ENCODE measurements at places on chromosomes 1 and 21.
A peak's percentile ranks its signal among the peaks of the same experiment; 100 is the strongest.

DNA sequence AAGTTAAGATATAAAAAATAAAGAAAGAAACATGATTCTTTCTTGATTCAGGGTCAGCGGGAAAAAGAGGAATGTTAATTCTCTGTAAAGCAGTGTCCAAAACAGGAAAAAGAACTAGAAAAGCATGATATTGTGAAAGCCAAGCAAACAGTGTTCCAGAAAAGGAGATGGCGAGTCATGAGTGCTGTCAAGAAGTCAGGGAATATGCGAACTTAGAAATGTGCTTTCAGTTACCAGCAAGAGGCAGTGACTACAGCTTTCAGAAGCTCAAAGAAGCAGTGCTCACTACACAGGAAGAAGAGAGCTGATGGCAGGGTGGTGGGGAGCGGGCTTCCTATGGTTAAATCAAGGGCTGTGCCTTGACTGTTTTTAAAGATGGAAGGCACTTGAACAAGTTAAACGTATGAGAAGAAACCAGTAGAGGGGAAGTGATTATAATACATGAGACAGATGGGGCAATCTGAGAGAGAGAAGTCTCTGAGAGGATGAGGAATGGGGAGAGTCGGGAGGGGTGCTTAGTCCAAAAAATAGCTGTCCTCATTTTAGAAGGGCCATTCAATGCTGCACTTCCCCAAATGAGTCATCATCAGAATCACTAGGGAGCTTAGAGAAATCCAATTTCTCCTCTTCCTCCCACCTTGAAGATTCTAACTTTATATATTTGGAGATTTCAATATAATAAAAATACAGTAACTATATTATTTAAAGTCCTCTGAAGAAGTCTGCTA, 90.4 kb downstream of the KCNK1 start:
- DNase-seq: no peak

GRCh38 chr1:223487887-223488259, 94.7 kb downstream of the CCDC185 start:
- no peak for DNase-seq

DNA sequence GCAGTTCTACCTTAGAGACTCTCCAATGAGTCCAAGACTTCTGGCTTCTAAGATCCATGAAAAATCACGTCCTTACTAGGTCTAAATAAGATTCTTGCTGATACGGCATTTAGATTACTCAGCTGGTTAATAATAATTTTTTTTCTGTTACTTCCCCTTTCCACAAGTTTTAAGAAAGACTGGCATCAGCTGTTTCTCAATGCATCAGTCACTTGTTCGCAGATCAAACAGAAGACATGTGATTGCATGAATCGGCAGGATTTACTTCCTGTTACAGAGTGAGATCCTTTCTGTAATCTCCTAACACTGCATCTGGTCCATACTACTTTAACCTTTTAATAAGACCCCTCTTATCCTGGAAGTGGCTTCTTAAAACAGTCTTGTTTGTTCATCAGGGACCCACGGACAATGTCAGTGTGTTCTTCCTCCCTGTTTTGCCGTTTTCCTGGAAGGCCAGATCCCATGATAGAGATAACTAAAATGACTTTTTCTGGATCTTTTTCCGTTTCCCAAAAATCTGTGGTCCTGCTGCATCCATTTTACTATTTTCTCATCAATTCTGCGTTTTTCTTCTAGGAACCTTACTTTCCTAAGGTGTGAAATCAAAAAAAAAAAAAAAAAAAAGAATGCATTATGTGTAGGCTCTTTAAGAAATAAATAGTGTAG, 6.1 kb downstream of the NPL start:
- no peak for DNase-seq

- DNase-seq: no peak
Measured at GRCh38 chr21:28308516-28308915, 684.2 kb downstream of the LTN1 start.

- no peak for DNase-seq
Measured at GRCh38 chr1:166588741-166589140, 250.5 kb upstream of the POGK start.

DNA sequence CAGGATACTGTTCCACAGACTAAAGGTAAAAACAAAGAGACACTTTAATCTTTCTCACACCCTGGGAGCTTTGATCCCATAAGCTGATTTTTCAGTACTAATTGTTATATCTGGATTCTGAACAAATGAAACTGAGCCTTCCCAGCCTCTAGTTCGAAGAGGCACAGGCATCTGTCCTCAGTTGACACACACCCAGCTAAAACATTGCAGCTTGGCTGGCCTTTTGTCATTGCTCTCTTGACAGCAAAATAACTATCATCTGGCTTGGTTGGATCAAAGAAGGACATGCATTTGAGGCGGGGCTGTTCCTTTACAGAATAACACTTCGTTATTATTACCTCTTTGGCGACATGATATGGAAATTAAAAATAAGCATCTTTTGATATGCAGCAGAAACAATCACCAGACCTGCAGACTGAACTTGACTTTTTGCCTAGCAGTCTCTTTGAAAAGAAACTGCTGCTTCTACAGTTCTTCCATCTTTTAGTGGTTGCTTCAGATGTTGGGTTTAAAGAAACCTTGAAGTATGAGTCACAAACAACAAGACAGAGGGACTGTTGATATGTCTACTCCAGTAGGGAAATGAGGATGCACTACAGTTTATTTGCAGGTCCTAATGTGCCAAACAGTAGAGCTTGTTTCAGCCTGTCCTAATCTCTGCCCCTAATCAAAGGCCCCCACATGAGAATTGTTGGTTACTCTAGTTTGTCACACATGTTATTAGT, 166.5 kb downstream of the TPR start:
- DNase-seq: no peak

DNA sequence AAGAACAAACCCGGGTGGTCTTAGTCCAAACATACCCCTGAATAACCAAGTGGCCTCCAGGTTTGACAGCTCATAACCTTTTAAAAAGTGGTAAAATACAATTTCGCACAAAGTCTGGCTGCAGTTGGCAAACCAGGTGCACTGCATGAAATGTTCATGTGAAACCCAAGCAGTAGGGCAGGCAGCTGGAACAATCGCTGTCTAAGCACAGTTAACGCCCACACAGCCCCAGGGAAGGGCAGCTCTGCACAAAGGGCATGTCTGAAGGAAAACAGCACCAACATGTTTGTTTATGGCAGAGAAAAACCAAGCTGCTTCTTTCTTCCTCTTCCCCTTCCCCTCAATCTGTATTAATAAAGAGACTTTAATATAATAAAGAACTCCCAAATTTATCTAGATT, 49.5 kb downstream of the KIAA1614 start:
- no peak for DNase-seq

GRCh38 chr1:6601049-6601922, 1.4 kb downstream of the KLHL21 start:
- peak; percentile 91 for DNase-seq

- no peak for DNase-seq
Measured at GRCh38 chr1:77538956-77539518, 143.4 kb downstream of the ZZZ3 start.

GRCh38 chr1:174841747-174842146, 158.0 kb upstream of the CACYBP start:
- no peak for DNase-seq

DNA sequence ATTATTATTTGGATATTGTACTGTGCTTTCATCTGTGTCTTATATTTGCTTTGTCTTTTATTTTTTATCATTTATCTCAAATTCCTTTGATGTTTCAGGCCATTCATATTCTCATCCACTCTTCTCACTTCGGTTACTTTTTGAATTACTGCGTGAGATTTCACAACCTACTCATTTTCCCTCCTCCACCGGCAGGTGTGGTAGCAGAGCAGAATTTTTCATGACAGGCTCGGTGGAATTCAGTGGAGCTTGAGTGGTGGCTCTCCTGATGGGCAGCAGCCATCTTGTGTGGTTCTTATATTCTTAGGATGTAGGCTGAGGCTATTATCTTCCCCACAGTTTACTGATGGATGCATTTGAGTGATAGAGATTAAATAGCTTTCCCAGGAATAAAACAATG, 92.3 kb upstream of the IVNS1ABP start:
- no peak for DNase-seq

GRCh38 chr1:116855191-116855619, 54.5 kb upstream of the PTGFRN start:
- no peak for DNase-seq
